ENCODE measurements at places on chromosomes 6 and 20. TPM values are rescaled to one million over a fixed set of nuclear protein-coding genes. Genes with fewer than 3 reads are reported as not detected.

Gene PPP1R10
- 60.1 TPM for total RNA-seq

Gene RAMACL
- 3.6 TPM for total RNA-seq

Gene TGM3
- total RNA-seq: 0.11 TPM

Gene ULBP2
- total RNA-seq: 15.8 TPM

Gene KHDC1
- total RNA-seq: 4.3 TPM

DNA sequence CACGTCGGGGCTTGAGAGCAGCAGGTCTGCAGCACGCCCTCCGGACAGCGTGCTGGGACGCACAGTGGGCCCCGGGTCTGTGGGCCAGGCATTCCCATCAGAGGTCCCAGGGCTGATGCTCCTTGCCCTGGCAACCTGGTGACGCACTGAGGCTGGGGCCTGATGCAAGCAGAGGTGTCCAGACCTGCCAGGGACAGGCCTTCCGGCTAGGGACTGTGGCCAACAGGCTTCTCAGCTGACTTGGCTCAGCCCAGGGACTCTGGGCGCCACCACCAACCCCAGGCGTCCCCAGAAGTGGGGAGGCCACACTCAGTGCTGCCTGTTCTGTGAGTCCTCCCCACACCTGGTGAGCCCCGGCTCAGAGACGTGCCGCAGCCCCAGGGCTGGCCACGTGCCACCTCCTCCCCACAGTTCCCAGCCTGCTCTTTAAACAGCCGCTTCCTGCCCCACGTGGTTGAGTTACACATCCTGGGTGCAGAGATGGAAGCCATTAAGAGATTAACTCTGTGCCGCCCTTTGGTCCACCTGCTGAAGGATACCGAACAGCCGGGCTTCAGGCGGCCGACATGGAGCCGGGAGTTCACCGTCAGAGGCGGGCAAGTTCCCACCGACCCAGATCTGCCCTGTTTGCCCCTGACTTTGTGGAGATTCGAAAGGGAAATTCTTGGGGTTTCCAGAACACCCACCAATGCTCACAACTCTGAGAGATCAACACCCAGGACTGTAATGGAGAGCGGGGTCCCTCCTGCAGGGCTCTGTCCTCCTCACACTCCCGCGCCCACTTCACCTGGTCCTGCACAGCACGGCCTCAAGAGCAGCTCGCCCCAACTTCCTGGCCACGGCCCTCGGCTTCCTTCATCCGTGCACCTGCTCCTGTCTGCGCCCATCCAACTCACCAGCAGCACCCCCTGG lies 37.6 kb upstream of the ZBP1 start:
- DNase-seq: no peak

- DNase-seq: no peak
Measured at GRCh38 chr6:26092443-26092842, 5.2 kb downstream of the HFE start.

GRCh38 chr6:42864602-42865001 lies 14.8 kb upstream of the RPL7L1 start:
- DNase-seq: no peak

GRCh38 chr6:110428153-110428552 lies 12.8 kb upstream of the DDO start:
- no peak for DNase-seq

DNA sequence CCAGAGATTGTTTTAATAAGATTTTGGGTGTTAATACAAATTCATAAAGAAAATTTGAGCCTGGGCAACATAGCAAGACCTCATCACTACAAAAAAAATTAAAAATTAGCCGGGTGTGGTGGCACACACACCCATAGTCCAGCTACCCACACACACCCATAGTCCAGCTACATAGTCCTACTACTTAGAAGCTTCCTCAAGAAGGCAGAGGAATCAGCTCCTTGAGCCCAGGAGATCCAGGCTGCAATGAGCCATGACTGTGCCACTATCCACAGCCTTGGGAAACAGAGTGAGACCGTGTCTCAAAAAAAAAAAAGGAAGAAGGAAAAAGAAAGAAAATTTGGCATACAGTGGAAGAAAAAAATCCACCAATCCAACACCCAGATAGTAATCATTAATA lies 16.8 kb downstream of the SEC63 start:
- no peak for DNase-seq

All from HFFc6 (cell line).